HEK293T (cell line): ENCODE measurements at places on chromosomes 5 and 9.

GRCh38 chr9:99326112-99326916, 104.2 kb downstream of the SEC61B start:
- no peak for DNase-seq

DNA sequence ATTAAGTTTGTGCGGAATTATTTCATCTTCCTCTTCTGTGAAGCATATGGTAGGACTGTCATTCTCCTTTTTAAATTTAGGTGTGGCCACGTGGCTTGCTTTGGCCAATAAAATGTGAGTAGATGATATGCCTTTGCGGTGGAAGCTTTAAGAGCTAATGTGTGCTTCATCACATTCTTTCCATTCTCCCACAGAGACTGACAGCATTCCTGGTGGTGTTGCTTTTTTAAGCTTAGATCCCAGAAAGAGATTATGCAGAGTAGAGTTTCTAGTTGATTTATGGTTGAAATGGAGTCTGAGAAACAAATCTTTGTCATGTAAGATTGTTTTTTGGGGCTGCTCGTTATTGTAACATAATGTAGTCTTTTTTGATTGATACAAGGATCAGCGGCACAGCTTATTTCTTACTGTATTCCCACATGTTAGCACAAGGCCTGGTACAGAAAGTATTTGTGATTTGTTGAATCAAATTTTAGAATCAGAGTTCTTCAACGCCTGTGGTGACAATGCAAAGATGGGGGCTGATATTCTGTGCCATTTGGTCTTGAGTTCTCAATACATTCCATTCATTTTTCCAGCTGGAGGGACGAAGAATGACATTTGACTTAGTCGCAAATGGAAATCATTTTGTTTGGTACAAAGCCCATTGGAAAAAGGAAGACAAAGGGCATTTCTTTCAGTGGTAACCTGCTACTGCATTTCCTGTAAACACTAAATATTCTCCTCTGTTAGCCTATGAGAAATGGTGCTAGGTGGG, 209.9 kb upstream of the VLDLR start:
- no peak for DNase-seq

- DNase-seq, result no peak
Observed at GRCh38 chr5:76570153-76570552, 53.0 kb downstream of the F2RL2 start.

DNA sequence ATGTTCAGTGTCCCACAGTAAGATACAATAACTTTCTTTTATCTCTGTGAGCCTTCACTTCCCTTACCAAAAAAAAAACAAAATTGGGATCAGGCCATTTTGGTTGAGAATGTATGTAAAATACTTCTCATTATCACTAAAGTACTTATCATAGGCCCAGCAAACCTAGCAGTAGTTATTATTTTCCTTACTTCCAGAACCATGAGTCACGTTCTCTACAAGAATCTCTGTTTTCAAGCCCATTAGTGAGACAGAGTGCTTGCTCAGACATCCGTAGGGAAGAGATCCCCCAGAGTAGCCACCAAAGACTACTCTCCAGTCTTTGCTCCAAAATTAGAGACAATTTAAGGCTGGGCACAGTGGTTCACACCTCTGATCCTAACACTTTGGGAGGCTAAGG, 103.9 kb upstream of the NR5A1 start:
- no peak for DNase-seq

DNA sequence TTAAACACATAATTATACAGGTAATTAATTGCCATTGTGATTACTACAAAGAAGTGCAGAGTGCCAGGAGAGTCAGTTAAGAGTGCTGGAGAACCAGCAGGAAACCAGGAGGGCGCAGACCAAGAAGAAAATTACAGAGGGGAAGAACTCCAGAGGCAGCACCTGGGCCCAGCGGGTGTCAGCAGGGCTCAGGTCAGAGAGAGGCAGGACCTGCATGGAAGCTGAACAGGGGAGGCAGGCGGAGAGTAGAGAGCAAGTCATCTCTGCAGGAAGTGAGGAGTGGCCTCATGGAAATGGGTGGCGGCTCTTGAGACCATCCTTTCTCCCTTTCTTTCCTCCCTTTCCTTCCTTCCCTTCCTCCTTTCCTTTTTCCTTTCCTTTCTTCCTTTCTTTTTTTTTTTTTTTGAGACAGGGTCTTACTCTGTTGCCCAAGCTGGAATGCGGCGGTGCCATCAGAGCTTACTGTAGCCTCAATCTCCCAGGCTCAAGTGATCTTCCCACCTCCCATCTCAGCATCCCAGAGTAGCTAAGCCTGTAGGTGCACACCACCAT, 4.0 kb upstream of the ZBTB34 start:
- no peak for DNase-seq

DNA sequence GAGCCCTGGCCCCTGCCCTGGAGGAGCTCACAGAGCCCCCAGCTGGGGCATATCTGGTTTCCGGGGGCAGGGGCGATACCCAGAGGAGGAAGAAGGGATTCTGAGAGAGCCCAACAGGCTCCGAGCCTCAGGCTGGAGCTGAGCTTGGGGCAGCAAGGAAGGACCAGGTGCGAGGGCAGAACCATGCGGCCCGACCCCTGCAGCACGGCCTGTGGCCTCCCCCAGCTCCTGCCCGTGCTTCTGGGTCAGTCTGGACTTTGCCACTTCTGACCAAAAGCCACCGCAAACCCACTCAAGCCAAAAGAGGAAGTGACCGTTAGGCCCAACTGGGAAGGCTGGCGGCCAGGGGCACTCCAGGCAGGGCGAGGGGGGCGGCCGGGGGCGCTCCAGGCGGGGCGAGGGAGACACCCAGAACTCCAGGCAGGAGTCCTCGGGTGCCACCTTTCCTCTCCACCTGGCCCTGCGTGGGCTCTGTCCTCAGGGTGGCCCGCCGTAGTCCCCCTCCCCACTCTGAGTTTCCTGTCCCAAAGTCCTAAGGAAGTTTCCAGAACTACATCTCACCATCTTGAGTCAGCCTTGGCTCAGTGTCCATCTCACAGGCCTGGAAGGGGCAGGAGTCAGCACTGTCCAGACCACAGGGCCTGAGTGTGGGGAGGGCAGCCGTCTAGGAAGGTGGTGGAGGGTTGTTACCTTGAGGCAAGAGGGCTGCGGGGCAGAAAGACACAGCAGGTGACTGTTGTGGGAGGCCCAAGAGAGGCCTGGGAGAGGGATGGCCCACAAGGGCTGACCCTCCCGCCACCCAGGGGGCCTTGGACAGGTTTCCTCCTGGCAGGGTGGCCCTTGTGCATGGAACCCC, 946 bp upstream of the LTC4S start:
- DNase-seq, result no peak

DNA sequence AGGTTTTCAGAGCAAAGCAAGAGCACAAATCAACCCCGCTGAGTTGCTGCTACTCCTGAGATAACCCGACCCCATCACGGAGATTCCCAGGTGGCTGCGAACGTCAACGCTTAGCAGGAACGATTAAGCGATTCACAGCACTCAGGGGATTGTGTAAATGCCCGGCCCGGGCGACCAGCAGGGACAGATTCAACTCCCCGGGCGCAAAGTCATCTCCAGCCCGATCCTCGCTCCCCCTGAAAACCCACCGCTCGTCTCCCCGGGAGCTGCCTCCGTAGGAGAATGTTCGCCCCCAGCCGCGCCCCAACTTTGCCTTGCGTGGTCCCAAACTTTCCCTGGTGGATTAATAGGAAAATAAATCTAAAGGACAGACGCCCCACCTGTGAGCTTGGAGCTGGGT, 685 bp downstream of the SLC24A2 start:
- DNase-seq, result peak; percentile 55

- no peak for DNase-seq
Observed at GRCh38 chr9:93427655-93428379, 23.7 kb upstream of the FAM120A start.

GRCh38 chr9:105148328-105149006, 96.0 kb upstream of the SLC44A1 start:
- DNase-seq, result no peak

GRCh38 chr5:174414315-174414710, 310.1 kb upstream of the MSX2 start:
- no peak for DNase-seq

- DNase-seq, result no peak
Observed at GRCh38 chr9:38101423-38101822, 32.4 kb upstream of the SHB start.

- DNase-seq, result no peak
Observed at GRCh38 chr5:178295589-178295988, 63.0 kb upstream of the PHYKPL start.

GRCh38 chr5:81020478-81021167, 60.5 kb downstream of the RASGRF2 start:
- DNase-seq, result no peak

DNA sequence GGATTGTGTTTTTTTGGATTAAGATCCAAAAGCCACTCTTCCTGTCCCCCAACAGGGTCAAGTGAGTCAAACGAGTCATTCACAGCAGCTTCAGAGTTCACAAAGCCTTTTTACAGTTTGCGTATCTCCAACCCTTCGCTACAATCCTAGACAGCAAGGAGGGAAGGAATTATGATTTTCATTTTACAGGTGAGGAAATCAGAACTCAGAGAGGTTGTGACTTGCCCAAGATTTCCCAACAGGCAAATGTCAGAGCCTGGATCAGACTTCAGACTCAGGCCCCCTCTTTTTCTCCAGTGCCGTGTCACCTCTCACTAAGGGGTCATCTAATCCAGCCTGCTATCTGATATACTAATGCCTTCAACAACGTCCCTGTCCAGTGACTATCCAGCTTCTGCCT, 72.1 kb upstream of the XPA start:
- no peak for DNase-seq

DNA sequence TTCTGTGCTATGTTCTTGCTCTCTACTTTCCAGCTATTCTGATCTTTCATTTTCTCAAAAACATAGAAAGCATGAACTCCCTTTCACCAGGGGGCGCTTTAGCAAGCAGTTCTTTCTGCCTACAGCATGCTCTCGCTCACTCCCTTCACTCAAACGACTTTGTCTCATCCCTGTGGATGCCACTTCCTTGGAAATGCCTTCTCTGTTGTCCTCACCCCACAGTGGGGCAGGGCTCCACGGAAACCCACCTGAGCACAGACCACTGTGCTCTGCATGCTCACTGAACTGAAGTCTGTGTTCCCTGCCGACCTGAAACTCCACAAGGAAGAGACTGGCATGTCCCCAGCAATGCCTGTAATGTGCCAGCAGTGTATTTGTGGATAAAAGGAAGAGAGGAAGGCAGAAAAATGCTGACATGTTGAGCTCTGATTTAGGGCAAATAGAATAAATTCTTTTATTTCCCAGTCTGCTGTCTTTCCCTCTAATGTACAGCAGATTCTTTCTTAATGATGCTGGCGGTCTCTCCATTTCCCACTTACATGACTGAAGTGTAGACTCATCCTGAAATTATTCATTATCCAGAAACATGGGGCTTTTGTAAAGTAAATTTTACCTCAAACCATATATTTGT, 4.9 kb upstream of the ROR2 start:
- peak; percentile 68 for DNase-seq

DNA sequence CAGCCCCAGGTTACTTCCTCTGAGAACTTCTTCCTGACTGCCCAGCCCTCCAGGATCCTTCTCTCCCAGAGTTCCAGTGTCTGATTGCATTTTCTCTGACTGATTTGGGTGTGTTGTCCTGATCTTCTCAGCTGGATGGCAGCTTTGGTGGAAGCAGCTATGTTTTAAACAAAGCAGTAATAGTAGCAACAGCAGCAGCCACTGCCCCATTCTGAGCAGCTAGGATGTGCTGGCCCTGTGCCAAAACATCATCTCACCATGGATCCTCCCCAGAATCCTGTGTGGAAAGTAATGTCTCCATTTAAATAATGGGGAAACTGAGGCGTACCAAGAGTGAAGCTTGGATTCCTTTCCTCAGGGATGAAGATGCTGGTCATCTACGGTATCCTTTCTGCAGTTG, 46.4 kb upstream of the PSD2 start:
- DNase-seq, result no peak

- no peak for DNase-seq
Observed at GRCh38 chr9:109787735-109788134, 7.7 kb downstream of the PALM2AKAP2 start.

DNA sequence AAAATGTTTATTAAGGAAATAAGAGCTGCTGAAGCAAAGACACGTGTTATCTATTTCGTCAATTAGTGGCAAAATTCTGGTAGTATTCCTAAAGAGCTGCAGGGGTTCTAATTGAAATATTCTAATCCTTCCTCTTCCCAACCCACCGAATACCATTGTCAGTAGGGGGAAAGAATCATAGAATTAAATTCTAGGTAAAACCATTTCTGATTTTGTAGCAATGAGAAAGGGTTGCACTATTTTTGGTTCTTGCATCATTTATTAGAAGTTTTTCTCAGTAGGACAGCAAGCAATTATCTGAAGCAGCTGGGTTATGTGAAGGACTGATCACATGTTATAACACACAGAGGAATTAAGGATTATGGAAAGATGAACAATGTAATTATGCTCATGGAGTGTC, 80.3 kb upstream of the SEMA6A start:
- no peak for DNase-seq

DNA sequence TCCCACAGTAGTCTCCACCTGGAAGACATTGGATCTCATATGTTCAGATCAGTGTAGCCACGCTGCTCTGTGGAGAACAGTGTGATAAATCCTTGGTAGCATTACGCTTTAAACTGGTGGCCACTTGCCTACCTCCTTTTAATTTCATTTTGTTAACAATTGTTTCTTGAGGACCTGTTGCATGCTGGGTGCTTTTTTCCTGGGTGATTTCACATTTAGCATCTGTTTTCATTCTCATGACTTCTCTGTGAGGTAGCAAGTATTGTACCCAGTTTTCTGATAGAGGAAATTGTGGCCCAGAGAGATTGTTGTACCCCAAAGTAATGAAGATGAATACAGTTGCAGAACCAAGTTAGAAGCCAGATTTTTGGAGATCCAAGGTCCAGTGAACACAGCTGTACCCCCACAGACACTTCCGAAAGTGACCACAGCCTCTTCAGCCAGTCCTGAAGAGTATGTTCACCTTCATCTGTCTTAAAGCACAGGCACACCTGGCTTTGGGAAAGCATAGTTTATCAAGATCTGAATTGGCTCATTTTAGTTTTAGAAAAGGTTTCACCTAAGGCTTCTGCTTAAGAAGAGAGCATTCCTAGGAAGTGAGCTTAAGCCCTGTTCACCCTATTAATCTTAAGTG, 75.2 kb downstream of the F2RL2 start:
- no peak for DNase-seq

GRCh38 chr5:164958688-164959087, 1453.3 kb downstream of the MAT2B start:
- no peak for DNase-seq

- no peak for DNase-seq
Observed at GRCh38 chr9:134007571-134007970, 15.4 kb upstream of the VAV2 start.

DNA sequence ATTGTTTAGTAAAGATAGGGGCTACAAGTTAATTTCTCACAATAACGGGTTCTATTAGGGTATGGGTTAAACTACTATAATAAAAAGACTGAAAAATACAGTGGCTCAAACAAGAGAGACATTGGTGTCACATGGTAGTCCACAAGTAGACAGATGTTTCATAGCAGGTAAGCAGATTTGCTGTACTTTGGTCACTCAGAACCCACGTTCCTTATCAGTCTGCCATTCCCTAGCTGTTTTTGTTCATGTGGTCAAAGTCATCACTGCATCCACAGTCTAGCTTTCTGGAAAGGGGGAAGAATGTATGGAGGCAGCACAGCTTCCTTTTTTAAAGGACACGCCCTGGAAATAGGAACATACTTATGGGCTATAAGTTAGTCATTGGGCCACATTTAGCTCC, 73.0 kb downstream of the SLC12A2 start:
- no peak for DNase-seq
